ENCODE measurements at places on chromosomes 1 and 21. TPM values are rescaled to one million over a fixed set of nuclear protein-coding genes. Genes with fewer than 3 reads are reported as not detected.

The C1QC gene
- polyA plus RNA-seq: not detected

The TP73 gene
- not detected for polyA plus RNA-seq

The NBL1 gene
- 54.2 TPM for polyA plus RNA-seq

The PLK3 gene
- 52.5 TPM for polyA plus RNA-seq

The LGR6 gene
- polyA plus RNA-seq: not detected

The FBXO28 gene
- polyA plus RNA-seq: 11.6 TPM

The BEND5 gene
- 1.2 TPM for polyA plus RNA-seq

The OBSCN gene
- polyA plus RNA-seq: 9.5 TPM

GRCh38 chr1:24309762-24310485 is 9.2 kb upstream of the GRHL3 start:
- peak; percentile 33 for DNase-seq
- no peak overlapping the region for H3K4me3 ChIP-seq
- H3K36me3 ChIP-seq: no peaks in the 10 kb centered on the region
- H3K27me3 ChIP-seq: peaks cover 36% of the 10 kb centered on the region
- no peaks in the 10 kb centered on the region for H3K4me1 ChIP-seq
- H3K27ac ChIP-seq: no peak overlapping the region

GRCh38 chr1:218664385-218665170 is 319.4 kb downstream of the TGFB2 start:
- H3K36me3 ChIP-seq: no peaks in the 10 kb centered on the region
- DNase-seq: peak; percentile 66
- peaks cover 7% of the 10 kb centered on the region for H3K4me1 ChIP-seq
- no peak overlapping the region for H3K27ac ChIP-seq
- no peak overlapping the region for H3K4me3 ChIP-seq

GRCh38 chr21:28779914-28780313 is 212.8 kb downstream of the LTN1 start:
- H3K4me1 ChIP-seq: peaks cover 4% of the 10 kb centered on the region
- H3K27me3 ChIP-seq: no peaks in the 10 kb centered on the region
- no peak overlapping the region for H3K27ac ChIP-seq
- no peaks in the 10 kb centered on the region for H3K36me3 ChIP-seq
- no peak overlapping the region for H3K4me3 ChIP-seq

DNA sequence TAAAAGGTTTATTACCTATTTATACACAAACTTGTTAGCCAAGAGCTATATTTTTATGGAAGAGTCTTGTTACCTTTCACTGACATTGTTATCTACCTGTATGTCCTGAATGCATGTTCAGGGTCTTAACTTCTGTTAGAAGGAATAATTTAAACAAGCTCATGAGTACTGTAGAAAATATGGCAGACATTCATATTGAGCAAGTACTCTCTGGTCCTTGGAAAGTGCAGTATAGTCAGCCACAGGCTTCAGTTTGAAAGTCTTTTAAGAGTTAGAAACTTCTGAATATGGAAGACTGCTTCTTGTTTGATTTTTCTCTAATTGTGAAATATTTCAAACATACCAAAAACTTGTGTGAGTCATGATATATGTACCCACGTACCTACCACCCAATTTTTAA is 16.6 kb downstream of the DIP2A start:
- H3K4me3 ChIP-seq: no peak overlapping the region
- H3K36me3 ChIP-seq: no peaks in the 10 kb centered on the region
- no peak for DNase-seq
- H3K27ac ChIP-seq: no peak overlapping the region
- no peaks in the 10 kb centered on the region for H3K27me3 ChIP-seq

GRCh38 chr21:44930543-44930981 is 9.3 kb upstream of the SLX9 start:
- peaks cover 71% of the 10 kb centered on the region for H3K27me3 ChIP-seq
- H3K4me3 ChIP-seq: no peak overlapping the region
- H3K27ac ChIP-seq: no peak overlapping the region
- no peaks in the 10 kb centered on the region for H3K36me3 ChIP-seq
- DNase-seq: no peak

GRCh38 chr1:10816743-10817369 is 20.4 kb upstream of the CASZ1 start:
- peaks cover 62% of the 10 kb centered on the region for H3K27me3 ChIP-seq
- no peak for DNase-seq
- no peaks in the 10 kb centered on the region for H3K36me3 ChIP-seq

DNA sequence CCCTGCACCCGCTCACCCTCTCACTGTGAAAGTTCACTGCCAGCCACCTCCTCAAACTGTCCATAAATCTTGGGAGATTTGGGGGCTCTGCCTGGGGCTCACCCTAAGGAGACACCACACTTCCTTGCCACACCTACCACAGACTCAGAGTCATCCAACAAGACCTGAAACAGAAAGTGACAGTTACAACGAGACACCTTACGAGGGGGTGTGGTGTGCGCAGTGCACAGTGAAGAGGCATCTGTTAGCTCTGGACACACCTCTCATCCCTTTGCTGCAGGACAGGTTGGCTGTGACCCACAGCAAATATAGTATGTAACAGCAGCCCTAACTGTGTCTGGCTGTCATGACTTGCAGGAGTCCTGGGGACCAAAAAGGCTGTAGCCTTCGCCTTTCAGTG is 190.2 kb downstream of the NR5A2 start:
- no peak overlapping the region for H3K4me3 ChIP-seq
- no peak for DNase-seq
- H3K27ac ChIP-seq: no peak overlapping the region
- no peaks in the 10 kb centered on the region for H3K27me3 ChIP-seq
- no peaks in the 10 kb centered on the region for H3K4me1 ChIP-seq

DNA sequence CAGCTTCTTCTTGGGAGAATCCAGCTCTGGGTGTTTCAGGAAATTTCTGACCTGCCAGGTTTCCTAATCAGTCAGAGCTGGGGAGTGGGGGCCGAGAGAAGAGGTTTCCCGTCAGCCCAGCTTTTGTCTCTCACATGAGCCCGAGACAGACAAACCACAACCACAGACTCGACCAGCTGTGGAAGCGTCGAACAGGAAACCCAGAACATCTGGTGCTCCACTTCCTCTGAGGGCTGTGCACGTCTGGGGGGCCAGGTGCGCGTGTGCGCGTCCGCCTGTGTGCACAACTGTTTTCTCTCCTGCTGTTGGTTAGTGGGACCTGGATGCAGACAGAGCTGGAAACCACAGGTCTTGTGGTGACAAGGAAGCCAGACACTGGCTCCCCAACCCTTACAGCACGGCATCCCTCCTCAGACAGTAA is 113.0 kb upstream of the SLC25A33 start:
- H3K4me3 ChIP-seq: no peak overlapping the region
- peaks cover 6% of the 10 kb centered on the region for H3K27me3 ChIP-seq
- no peak for DNase-seq
- H3K27ac ChIP-seq: no peak overlapping the region
- H3K4me1 ChIP-seq: peaks cover 4% of the 10 kb centered on the region

GRCh38 chr1:12369258-12369657 is 139.4 kb downstream of the VPS13D start:
- H3K4me3 ChIP-seq: no peak overlapping the region
- no peak overlapping the region for H3K27ac ChIP-seq
- peak; percentile 46 for DNase-seq
- no peaks in the 10 kb centered on the region for H3K4me1 ChIP-seq
- H3K36me3 ChIP-seq: peaks cover 12% of the 10 kb centered on the region
- H3K27me3 ChIP-seq: no peaks in the 10 kb centered on the region
